Central memory CD8-positive, alpha-beta T cell (primary cell): ENCODE measurements at places on chromosomes 5 and 9.

DNA sequence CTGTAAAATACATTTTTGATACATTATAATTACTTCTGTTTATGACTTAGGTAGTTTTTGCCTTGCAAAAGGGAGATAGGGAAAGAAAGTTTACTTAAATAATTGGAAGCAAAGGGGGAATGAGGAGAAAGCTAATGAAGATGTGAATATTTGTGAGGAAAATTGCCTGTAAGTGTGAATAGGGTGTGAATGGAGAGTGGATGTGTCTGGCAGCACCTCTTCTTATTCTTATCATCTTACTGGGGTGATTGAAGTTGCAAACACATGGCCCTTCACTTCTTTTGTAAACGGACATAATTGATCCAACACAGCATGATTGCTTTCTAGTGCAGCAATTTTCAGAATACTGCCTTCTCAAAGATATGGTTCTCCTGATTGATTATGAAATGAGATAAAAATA lies 46.6 kb downstream of the PALM2AKAP2 start:
- H3K4me3 ChIP-seq = no peak overlapping the region
- H3K36me3 ChIP-seq = no peaks in the 10 kb centered on the region
- H3K4me1 ChIP-seq = no peaks in the 10 kb centered on the region
- no peak overlapping the region for H3K27ac ChIP-seq

DNA sequence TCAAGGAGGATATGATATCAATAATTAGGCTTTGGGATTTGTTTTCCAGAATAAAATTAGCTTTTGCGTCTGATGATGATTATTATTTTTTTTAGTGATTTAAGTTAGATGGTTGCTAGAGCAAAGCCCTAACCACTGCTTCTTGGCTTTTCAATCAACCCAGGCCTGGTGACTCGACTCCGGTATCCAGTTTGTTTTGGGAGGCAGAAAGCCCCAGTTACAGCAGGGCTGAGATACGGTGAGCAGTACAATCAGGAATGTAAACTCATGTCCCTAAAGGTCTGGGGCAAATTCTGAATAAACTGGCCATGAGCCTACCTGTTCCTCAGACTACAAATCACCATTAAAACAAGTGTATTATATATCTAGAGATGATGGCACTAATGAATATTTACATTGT lies 24.4 kb upstream of the CYFIP2 start:
- H3K27me3 ChIP-seq = no peaks in the 10 kb centered on the region
- peaks cover 30% of the 10 kb centered on the region for H3K4me1 ChIP-seq
- no peak for DNase-seq
- H3K4me3 ChIP-seq = no peak overlapping the region

DNA sequence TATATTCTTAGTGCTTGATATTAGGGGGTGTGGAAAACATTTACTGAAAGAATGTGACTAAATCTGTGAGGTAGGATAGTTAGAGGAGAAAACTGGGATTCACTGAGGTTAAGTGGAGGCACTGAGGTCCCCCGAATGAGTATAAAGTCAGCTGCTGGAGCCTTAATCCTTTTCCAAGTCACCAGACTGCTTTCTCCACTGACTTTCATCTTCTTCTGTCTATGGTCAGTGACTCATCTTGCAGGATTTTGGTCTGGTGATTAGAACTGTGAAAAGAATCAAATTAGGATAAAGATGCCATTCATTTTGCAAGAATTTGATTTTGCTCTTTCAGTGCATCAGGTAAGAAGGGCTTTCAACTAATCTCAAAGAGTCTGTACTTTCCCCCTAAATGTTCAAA lies 89.3 kb upstream of the ALDH1A1 start:
- H3K36me3 ChIP-seq = peaks cover 2% of the 10 kb centered on the region
- no peak overlapping the region for H3K27ac ChIP-seq
- peaks cover 56% of the 10 kb centered on the region for H3K27me3 ChIP-seq
- no peak for DNase-seq
- H3K4me1 ChIP-seq = no peaks in the 10 kb centered on the region
- H3K4me3 ChIP-seq = no peak overlapping the region

- DNase-seq = no peak
- H3K4me1 ChIP-seq = peaks cover 16% of the 10 kb centered on the region
- peaks cover 47% of the 10 kb centered on the region for H3K27me3 ChIP-seq
- H3K4me3 ChIP-seq = peak within 1 kb of the TSS; percentile 76
- no peaks in the 10 kb centered on the region for H3K36me3 ChIP-seq
These were observed at the start of gene CFAP90 for GRCh38 chr5:7850395-7851239. CFAP90 (minus strand) TSS chr5:7851133; CDS start chr5:7851021, 112 bp downstream.

DNA sequence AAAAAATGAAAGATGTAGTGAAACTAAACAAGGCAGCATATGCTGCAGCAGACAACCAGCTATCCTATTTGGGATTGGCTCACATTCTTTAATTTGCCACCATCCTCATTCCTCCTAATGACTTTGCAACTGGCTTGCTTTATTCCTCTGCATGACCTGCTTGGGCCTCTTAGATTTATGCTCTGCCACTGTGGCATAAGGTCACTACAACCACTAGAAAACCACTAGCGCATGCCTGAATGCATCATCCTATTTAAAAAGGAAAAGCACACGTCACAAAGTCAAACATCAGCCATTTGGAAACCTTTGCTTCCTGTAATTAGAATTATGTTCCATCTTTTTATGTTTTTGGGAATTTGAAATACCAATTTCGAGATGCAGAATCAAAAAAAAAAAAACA lies 40.8 kb upstream of the CCDC152 start:
- peaks cover 21% of the 10 kb centered on the region for H3K27me3 ChIP-seq
- no peak overlapping the region for H3K4me3 ChIP-seq
- DNase-seq = no peak
- H3K4me1 ChIP-seq = peaks cover 15% of the 10 kb centered on the region
- no peaks in the 10 kb centered on the region for H3K36me3 ChIP-seq

DNA sequence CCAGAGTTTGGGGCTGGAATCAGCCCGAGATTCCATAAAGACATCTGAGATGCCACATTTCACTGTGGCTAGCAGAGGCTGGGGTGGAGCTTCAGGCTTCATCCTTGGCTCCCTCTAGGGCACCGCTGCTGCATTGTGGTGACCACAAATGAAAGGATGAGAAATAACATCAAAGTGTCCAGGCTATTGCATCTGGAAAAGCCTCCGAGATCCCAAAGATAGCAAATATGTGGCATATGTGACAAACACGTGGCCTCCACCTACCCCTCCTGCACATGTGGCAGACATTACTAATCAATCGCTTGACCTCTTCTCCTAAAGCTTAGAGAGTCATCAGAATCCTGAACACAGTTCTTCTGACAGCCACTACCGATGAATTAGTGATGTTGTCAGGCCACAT lies 4.5 kb downstream of the SPARC start:
- H3K27me3 ChIP-seq = peaks cover 64% of the 10 kb centered on the region
- H3K27ac ChIP-seq = no peak overlapping the region
- no peak for DNase-seq
- no peak overlapping the region for H3K4me3 ChIP-seq
- H3K4me1 ChIP-seq = peaks cover 10% of the 10 kb centered on the region

DNA sequence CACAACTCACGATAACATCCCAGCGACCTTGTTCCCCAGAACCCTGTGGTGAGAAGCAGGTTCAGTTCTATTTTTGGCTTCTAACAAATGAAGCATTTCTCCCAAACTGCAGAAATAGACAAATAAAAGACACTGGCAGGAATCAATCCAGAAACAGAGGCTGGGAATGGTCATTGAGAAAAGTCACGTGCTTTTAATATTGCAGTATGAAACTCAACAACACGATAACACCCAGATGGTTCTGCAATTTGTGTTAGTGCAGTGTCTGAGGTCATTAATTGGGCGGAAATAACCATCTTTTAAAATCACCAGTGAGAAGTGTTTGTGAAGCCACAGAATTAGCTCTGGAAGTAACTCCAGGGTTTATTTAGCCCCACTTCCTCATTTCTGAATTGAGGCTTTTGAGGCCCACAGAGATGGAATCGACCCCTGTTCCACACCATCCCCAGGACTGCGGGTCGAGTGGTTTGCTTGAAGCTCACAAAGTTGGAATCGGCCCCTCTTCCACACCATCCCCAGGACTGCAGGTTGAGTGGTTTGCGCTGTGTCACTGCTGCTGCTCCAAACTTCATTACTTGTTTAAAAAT lies 164.7 kb upstream of the IRX4 start:
- H3K27ac ChIP-seq = no peak overlapping the region
- no peak overlapping the region for H3K4me3 ChIP-seq
- no peaks in the 10 kb centered on the region for H3K36me3 ChIP-seq
- no peak for DNase-seq
- H3K4me1 ChIP-seq = no peaks in the 10 kb centered on the region
